Natural killer cell treated with Interleukin-12 subunit alpha and Interleukin-12 subunit beta and Interleukin-15 and Interleukin-18, amount 100 ng/mL, for 72 hours (primary cell): ENCODE measurements at places on chromosomes 6 and 20. TPM values are rescaled to one million over a fixed set of nuclear protein-coding genes. Genes with fewer than 3 reads are reported as not detected.

COX4I2 gene
- not detected for total RNA-seq

LTB gene
- 153 TPM for total RNA-seq

SSTR4 gene
- not detected for total RNA-seq

NEDD9 gene
- total RNA-seq: 59.9 TPM

GRM1 gene
- total RNA-seq: not detected

PTK6 gene
- not detected for total RNA-seq

- peaks cover 25% of the 10 kb centered on the region for H3K4me1 ChIP-seq
- peak overlapping the region; percentile 81 for H3K27ac ChIP-seq
- no peaks in the 10 kb centered on the region for H3K36me3 ChIP-seq
- H3K27me3 ChIP-seq: peaks cover 23% of the 10 kb centered on the region
- no peak for DNase-seq
Measured at GRCh38 chr20:43746344-43747137, 19.7 kb upstream of the GTSF1L start.

- peaks cover 42% of the 10 kb centered on the region for H3K27me3 ChIP-seq
- H3K4me1 ChIP-seq: no peaks in the 10 kb centered on the region
- H3K27ac ChIP-seq: no peak overlapping the region
- no peak for DNase-seq
Measured at GRCh38 chr6:6738922-6739716, 150.6 kb downstream of the LY86 start.

DNA sequence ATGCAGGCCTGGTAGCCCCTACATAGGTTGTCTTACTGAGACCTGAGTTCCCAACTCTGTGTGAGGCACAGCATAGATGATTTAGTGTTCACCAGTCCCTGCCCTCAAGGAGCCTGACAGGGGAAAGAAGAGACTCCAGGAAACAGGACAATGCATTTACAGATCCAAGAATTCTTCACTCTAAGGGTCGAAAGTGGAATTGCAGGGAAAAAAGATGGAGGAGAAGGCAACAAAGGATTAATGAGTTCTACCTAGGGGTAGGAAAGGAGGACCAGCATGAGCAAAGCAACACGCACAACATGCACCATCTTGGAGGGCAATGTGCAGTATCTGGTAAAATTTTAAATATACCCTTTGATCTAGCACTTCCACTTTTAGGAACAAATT lies 5.9 kb downstream of the SPAG4 start:
- H3K27ac ChIP-seq: no peak overlapping the region
- DNase-seq: no peak
- H3K27me3 ChIP-seq: no peaks in the 10 kb centered on the region
- peaks cover 26% of the 10 kb centered on the region for H3K4me1 ChIP-seq
- H3K36me3 ChIP-seq: no peaks in the 10 kb centered on the region
- H3K4me3 ChIP-seq: no peak overlapping the region

DNA sequence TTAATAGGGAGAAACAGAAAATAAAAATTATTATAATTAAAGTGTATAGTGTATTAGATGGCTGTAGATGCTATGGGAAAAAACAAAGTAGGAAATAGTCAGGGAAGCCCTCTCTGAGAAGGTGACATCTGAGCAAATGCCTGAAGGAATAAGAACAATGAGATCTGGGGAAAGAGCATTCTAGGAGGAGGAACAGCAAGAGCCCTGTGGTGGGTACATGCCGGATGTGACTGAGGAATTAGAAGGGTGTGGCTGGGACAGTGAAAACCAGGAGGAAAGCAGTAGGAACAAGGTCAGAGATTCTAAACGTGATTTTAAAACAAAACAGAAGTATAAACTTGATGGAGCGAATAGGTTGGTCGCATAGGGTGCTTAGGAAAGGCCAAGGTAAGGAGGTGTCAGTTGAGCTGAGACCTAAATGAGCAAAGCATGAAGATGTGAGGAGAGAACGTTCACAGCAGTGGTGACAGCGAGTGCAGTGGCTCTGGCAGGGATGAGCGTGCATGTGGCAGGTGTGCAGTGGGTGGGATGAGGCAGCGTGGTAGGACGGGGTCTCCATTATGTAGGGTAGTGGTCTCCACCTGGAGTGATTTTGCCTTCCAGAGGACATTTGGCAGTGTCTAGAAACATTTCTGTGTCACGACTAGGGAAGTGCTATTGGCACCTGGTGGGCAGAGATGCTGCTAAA lies 97.1 kb upstream of the MRPS10 start:
- no peak for DNase-seq
- H3K4me3 ChIP-seq: peak overlapping the region; percentile 33
- no peaks in the 10 kb centered on the region for H3K27me3 ChIP-seq
- peak overlapping the region; percentile 0 for H3K27ac ChIP-seq
- peaks cover 47% of the 10 kb centered on the region for H3K4me1 ChIP-seq

DNA sequence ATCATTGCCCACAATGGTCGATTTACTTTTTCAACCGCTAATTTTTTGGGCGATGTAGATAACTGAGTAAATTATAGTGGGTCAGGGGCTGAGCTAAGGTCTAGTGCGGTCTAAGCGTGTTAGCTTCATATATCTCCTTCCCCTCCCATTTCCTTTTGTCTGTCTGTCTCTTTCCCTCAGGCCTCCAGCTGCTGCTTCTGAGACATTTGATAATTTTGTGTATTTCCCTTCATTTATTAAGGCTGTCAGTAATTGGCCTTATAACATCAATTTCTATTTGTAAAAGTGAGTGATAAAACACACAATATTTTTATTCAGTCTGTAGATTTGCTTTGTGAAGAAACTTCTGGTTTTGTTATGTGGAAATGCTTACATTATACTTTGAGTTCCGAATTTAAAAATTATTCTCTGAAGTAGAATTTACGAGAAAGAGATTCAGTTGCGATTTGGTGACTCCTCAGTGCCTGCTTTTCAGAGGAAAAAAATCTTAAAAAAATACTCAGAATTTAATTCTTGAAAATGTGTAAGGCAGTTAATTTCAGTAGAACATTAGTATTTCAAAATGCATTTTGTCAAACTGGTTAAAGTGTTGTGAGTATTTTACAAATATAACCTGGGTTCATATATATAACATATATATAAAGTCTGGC lies 1.4 kb downstream of the TMEM170B start:
- H3K27me3 ChIP-seq: peaks cover 6% of the 10 kb centered on the region
- no peak overlapping the region for H3K27ac ChIP-seq
- no peaks in the 10 kb centered on the region for H3K36me3 ChIP-seq
- no peak for DNase-seq

GRCh38 chr6:15023448-15023847 lies 222.4 kb upstream of the JARID2 start:
- H3K27ac ChIP-seq: peak overlapping the region; percentile 94
- H3K27me3 ChIP-seq: no peaks in the 10 kb centered on the region
- peaks cover 44% of the 10 kb centered on the region for H3K4me1 ChIP-seq
- peak overlapping the region; percentile 74 for H3K4me3 ChIP-seq
- H3K36me3 ChIP-seq: peaks cover 6% of the 10 kb centered on the region

DNA sequence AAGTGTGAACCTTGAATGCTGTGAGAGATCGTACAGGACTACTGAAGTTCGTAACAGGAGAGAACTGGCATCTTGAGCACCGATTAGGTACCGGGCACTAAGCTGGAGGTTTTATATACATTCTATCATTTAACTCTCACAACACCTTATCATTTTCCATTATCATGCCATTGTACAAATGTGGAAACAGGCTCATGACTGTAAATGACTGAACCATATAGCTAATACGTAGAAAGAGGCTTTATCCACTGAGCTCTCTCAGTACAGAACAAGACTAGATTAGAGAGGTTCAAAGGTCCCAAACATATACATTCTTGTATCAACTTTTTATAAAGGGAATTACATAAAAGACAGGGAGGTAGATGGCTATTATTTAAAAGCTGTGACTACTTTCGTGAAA lies 130.6 kb downstream of the CEP57L1 start:
- H3K4me3 ChIP-seq: no peak overlapping the region
- H3K27me3 ChIP-seq: no peaks in the 10 kb centered on the region
- no peak overlapping the region for H3K27ac ChIP-seq
- DNase-seq: no peak
- peaks cover 30% of the 10 kb centered on the region for H3K4me1 ChIP-seq
- H3K36me3 ChIP-seq: no peaks in the 10 kb centered on the region

GRCh38 chr20:61556111-61556510 lies 304.1 kb downstream of the CDH4 start:
- H3K27ac ChIP-seq: no peak overlapping the region
- H3K27me3 ChIP-seq: peaks cover 4% of the 10 kb centered on the region
- no peak for DNase-seq
- H3K36me3 ChIP-seq: no peaks in the 10 kb centered on the region
- no peak overlapping the region for H3K4me3 ChIP-seq

DNA sequence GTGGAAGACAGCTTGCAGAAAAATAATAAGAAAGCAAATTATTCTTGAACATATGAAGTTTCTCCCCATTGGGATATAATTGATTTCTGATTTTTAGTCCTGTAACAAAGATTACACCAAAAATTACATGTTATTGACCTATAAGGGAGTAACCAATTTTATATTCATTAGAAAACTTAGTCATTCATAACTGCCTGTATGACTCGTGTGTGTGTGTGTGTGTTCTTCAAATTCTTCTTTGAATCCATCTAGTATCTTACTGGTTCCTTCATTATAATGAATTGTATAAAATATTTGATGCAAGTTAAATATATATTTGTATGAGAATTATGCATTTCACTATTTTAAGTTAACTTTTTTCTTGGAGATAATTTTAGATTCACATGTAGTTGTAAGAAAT lies 310.4 kb downstream of the HAO1 start:
- H3K27ac ChIP-seq: no peak overlapping the region
- no peak for DNase-seq
- H3K4me3 ChIP-seq: no peak overlapping the region
- no peaks in the 10 kb centered on the region for H3K27me3 ChIP-seq
- H3K36me3 ChIP-seq: peaks cover 2% of the 10 kb centered on the region

GRCh38 chr6:90319044-90319443 lies 22.4 kb upstream of the BACH2 start:
- peaks cover 16% of the 10 kb centered on the region for H3K27me3 ChIP-seq
- H3K27ac ChIP-seq: no peak overlapping the region
- DNase-seq: no peak
- H3K4me3 ChIP-seq: no peak overlapping the region
